ENCODE measurements at places on chromosomes 6 and 20. TPM values are rescaled to one million over a fixed set of nuclear protein-coding genes. Genes with fewer than 3 reads are reported as not detected.

RTEL1 gene
- total RNA-seq, result 8.8 TPM

FAM120B gene
- 64.1 TPM for total RNA-seq

ESR1 gene
- 0.92 TPM for total RNA-seq

DHX35 gene
- total RNA-seq, result 16.8 TPM

CD83 gene
- total RNA-seq, result 32.5 TPM

STX11 gene
- 1.4 TPM for total RNA-seq

GGTLC1 gene
- total RNA-seq, result not detected

UBD gene
- total RNA-seq, result not detected

SLC17A9 gene
- total RNA-seq, result 0.23 TPM

SPTLC3 gene
- total RNA-seq, result 3.5 TPM

NNAT gene
- 576 TPM for total RNA-seq

HLA-E gene
- total RNA-seq, result 44.1 TPM

HS3ST5 gene
- total RNA-seq, result 26.1 TPM

CST4 gene
- not detected for total RNA-seq

KCNK15 gene
- total RNA-seq, result not detected

BPI gene
- 0.46 TPM for total RNA-seq

MOG gene
- total RNA-seq, result 1.4 TPM

Data from diencephalon (tissue), 1 donor.